ENCODE measurements at places on chromosomes 2 and 18.

DNA sequence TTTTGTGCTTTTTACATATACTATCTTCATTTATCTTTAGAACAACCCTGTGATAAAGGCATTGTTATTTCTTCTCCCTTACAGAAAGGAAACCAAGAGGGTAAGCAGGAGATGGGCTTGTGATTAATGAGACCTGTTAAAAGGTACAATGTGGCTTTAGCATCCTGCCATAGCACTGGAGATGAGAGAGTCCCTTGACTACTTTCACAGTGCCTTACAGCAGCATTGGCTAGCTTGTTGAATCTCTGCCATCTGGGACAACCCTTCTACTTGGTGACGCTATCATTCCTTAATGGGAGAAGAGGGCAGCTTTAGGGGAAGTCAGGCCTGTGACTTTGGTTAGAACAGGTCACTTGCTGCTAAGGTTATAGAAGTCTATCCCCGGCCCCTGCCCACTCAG lies 68.1 kb upstream of the LYPD6B start:
- DNase-seq = no peak

- no peak for DNase-seq
Observed at GRCh38 chr18:34661464-34662087, 48.5 kb upstream of the DTNA start.

GRCh38 chr2:20106746-20107145 lies 55.3 kb upstream of the LAPTM4A start:
- no peak for DNase-seq

- no peak for DNase-seq
Observed at GRCh38 chr2:152298754-152299153, 36.2 kb upstream of the FMNL2 start.

- no peak for DNase-seq
Observed at GRCh38 chr2:60586081-60586480, 32.6 kb upstream of the BCL11A start.

GRCh38 chr2:211144078-211144477 lies 587.7 kb downstream of the CPS1 start:
- no peak for DNase-seq

DNA sequence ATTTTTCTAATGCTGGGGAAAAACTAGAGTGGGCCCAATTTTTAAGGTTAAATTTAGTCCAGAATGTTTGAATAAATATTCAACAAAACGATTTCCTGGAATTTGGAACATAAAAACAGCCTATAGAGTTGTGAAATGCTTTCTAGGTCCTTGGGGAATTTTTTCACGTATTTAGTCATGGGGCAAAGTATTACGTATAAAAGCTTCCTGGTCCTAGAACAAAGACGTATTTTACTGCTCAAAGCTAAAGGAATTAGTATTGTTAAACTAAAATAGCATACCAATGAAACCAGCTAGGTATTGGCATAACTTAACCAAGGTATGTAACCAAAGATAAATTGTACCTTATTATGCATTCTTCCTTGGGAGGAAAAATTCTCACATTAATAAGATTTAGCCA lies 1.6 kb downstream of the SESTD1 start:
- no peak for DNase-seq

DNA sequence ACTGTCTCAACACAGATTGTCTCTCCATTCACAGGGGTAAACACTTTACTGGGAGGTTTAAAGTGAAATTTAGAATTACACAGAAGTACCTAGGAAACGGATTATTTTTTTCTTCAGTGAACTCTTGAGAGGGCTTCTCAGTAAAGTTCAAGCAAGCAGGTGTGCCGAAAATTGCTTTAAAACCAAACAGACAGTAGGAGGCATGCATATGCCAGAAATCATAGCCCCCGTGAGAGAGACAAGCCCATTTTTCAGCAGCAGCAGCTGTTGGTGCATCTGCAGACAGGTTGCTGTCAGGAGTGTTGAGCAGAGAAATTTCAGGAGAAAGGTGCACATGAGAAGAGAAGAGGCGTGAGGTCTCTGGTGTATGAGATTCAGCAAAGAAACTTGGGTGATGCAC lies 2115.5 kb upstream of the CELF4 start:
- no peak for DNase-seq

DNA sequence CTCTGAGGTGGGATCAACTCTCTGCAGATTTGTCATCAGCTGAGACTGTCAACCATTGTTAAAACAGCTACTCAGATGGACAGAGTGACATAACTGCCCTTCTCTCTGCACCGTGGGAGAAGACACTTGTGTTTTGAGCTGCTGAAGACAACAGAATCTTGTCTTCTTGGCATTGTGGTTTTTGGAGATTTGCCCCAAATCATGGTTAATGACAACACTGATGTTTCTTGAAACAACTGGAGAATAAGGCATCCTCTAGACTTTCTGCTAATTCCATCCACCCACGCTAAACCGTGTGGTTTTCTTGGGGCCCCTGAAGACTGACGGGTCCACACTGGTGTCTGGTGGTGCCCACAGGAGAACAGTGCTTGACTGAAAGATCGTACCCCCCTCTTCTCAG lies 39.5 kb downstream of the SH3BP4 start:
- no peak for DNase-seq

DNA sequence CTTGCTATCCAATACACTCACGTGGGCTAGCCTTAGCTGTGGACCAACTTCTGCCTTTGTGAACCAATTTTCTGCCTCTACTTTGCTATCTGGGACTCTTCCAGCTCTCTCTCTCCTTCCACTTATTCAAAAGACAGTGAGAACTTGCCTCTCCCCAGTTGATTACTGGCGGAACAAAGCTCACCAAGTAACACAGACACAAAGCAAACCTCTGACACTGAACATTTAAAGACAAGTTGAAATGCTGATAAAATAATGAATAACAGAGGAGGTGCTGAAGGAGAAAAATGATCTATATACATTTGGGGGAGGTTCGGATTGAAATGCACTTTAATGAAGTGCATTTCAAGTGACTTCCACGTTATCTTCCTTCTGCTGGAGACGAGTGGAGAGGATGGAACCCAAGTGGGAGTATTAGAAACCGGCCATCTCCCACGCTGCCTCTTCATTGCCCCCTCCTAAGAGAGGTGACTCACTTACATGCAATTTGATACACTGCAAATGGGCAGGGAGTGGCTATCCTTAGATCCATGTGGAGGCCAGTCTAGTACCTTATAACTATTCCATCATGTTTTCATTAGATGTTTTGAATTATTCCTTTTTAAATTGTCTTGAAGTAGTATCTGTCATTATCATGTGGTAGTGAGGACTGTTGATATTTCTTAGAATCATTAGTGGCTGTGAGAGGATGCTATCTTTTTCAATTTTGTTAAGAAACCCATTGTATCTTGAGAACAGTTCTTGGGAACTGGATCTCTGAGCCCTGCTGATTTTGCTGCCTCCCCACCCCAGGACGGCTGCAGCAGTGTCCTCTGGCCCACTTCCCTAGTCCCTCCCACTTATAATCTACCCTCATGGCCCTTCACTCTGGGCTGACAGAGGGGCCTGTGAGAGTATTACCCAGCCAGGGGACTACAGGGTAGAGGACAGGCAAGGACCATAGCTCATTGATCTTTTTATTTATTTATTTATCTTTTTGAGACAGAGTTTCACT lies 6.0 kb upstream of the GLI2 start:
- no peak for DNase-seq

GRCh38 chr2:236592821-236593220 lies 23.2 kb downstream of the ACKR3 start:
- no peak for DNase-seq

GRCh38 chr18:46247942-46248341 lies 143.8 kb downstream of the HAUS1 start:
- no peak for DNase-seq

DNA sequence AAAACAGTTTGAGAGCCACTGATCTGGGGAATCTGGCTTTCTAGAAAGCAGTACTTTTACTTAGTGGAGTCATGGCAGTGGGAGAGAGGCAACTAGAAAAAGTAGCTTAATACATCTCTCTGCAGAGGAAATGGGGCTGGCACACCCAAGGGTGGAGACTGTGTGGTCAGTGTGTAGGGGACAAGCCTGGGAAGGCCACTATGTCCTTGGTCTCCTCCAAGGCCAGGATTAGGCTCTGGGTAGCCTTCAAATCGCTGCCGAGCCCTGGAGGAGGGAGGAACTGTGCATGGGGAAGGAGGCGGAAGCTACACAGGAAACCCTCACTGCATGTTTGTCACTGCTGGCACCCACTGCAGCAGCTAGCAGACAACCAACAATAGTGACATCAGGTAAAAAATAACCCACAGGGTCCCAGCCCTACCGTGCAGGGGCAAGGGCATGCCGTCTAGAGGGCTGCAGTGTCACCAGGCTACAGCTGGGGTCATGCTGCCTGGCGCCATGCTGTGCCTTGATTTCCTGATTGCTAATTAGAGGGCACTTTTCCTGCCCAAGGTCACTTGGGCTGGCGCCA lies 34.8 kb downstream of the LBH start:
- peak; percentile 82 for DNase-seq

GRCh38 chr2:219381448-219381847 lies 6.3 kb downstream of the DNPEP start:
- no peak for DNase-seq

DNA sequence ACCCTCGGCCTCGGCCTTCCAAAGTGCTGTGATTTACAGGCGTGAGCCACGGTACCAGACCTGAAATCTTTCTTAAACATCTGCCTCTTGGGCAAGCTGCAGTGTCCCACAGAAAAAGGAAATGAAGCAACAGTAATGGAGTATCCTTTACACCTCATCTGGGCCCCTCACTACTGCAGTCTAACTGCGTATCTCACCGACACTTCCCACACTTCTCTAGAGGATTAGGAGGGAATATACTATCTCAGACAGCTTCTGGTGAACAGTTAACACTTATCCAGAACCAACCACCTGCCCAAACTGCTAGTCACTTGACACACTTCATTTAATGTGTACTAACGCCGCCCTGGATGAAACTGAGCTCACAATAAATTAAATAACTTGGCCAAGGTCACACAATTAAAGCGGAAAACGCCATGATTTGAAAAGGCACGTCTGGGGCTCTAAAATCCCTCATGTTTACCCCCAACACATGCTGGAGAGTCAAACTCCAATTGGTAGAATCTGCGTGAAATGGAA lies 993 bp downstream of the COX7A2L start:
- peak; percentile 9 for DNase-seq

- DNase-seq = peak; percentile 49
Observed at GRCh38 chr18:813172-814071, 1.4 kb upstream of the YES1 start.

DNA sequence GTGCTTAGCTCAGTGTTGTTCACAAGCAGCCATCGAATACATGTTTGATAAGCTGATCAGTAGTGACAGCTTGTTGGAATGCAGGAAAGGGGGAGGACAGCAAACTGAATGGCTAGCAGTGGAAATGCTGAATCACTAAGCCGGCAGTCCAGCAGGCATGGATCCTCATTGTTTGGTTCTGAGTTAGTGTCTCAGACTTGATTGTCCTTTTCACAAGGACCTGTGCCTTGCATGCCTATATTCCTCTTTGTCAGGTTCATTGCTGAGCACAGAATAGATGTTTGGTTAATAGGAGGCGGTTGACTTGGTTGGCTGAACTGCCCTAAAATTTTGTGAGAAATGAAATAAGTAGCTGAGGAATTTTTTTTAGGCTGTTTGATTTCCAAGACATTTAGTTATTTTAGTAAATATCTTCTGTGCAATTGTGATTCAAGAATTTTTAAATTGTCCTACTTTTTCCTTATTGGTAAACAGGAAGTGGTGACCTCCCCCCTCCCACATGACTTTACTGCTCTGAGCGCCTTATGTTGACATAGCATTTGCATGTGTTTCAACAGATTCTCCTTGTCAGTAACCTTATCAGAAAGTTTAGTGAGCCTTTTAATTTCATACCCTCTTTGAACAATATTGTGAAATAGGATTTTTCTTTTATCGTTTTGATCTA lies 21.4 kb upstream of the STON1 start:
- no peak for DNase-seq

- no peak for DNase-seq
Observed at GRCh38 chr18:27121108-27121507, 64.0 kb downstream of the CHST9 start.

GRCh38 chr18:58596265-58596681 lies 32.6 kb downstream of the ALPK2 start:
- no peak for DNase-seq

DNA sequence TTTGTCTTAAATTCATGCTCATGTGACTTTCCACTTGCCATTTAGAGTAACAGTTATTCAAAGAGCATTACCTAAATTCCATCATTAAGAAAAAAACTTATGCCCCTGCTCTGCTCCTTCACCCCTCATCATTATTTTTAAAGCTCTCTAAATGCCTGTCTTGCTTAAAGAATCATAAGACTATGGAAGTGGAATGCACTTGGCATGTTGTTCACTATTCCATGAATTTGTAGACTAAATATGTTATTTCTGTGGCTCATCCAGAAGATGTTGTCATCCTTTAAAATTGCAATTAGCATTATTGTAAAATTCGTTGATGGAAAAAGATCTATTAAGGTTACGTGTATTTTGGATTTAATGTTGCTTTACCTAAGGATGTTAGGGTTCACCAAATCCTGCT lies 61.8 kb downstream of the FMNL2 start:
- DNase-seq = no peak

GRCh38 chr2:130831356-130831755 lies 5.4 kb upstream of the ARHGEF4 start:
- DNase-seq = no peak

DNA sequence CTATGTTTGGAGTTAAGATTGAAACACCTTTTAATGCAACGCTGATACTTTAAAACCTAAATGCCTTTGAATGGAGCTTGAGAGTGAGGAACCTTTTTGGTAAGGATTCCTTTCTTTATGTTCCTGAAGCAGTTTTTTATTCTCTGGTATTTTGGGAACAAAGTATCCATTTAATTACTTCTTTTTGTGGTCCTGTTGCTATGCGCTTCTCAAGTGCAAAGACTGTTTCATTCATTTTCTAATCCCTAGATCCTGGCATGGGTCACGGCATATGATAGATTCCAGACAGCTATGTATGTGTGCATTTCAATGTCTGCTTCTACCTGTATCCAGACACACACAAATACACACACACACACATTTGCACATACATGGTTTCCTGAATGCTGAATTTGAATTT lies 28.0 kb downstream of the TRPM8 start:
- no peak for DNase-seq

GRCh38 chr18:12751891-12752290 lies 49.0 kb downstream of the PSMG2 start:
- no peak for DNase-seq

GRCh38 chr18:9705183-9705829 lies 2.8 kb upstream of the RAB31 start:
- no peak for DNase-seq

DNA sequence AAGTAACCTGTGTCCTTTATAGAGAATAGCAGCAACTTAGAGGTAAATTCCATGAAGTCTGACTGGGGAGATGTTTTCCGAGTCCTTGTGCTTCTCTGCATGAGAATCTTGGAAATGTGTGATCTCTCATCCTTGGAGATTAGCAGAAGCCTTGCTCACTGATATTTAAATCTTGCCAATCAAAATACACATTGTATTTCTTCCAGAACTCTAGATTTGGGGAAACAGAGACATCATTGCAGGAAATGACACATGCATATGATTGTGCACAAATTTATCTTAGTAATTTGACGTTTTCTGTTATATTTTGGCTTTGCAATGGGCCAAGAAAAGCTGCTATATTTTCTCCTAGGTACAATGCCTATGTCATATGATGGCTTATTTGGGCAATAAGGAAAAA lies 182.6 kb downstream of the ZNF804A start:
- no peak for DNase-seq

Measured in CD4-positive, alpha-beta T cell treated with Interleukin-6 at 100 ng/mL for 8 hours (primary cell).